Left lung (tissue), 14 donors: ENCODE measurements at places on chromosomes 12 and 14.
A peak's percentile ranks its signal among the peaks of the same experiment; 100 is the strongest.

- DNase-seq = peak; percentile 57
Observed at GRCh38 chr14:51996148-51996746, 6.9 kb downstream of the RTRAF start.

DNA sequence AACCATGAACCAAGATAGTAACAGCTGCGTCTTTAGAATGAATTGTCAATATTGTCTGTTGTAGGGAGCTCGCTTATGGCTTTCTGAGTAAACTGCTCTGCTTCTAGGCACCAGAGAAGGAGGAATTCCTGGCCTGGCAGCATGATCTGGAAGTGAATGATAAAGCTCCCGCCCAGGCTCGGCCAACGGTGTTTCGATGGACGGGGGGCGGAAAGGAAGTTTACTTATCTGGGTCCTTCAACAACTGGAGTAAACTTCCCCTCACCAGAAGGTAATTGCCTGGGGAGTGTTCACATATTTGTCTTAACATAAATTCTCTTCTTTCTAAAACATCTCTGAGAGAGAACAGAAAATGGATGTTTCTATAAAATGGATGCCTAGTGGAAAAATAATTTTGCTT lies 4.3 kb downstream of the PRKAB1 start:
- no peak for DNase-seq

- no peak for DNase-seq
Observed at GRCh38 chr14:68749487-68750475, 43.1 kb downstream of the ZFP36L1 start.

DNA sequence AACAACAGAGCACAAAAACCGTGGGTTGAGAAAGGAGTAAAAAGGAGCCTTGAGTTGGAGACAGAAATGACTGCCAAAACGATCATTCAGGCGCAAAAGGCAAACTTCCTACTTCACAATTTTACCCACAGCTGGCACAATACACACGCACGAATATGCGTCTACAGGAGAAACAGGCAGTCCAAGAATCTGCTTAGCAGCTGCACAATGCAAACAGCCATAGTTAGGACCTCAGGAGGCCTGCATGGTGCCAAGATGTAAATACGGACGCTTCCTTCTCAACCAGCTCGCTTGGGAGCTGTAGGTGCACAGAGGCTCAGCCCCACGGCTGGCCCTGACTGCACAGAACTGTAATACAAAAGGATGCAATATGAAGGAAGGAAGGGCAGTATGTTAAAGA lies 250.1 kb upstream of the CAND1 start:
- no peak for DNase-seq

DNA sequence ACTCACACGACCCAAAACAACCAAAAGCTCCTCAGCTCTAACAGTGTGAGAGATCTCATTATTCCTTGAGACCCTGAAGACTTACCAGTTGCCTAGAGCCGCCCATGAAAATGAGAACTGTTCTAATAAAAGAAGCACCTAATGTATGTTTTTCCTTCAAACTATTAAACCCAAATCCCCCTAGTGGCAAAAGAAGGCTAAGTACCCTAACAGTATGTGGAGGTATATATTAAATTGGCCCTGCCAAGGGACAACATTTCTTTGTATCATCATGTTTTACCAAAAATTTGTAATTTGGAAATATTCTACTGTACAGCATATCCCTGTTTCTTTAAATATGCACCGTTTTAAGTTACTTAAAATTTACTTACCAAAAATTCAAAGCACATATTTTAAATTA lies 38.0 kb upstream of the PPFIA2 start:
- no peak for DNase-seq

- DNase-seq = no peak
Observed at GRCh38 chr14:65115615-65116014, 13.3 kb upstream of the MAX start.

- DNase-seq = no peak
Observed at GRCh38 chr12:118500299-118500698, 123.9 kb downstream of the SUDS3 start.
